ENCODE measurements at places on chromosomes 2 and 18. TPM values are rescaled to one million over a fixed set of nuclear protein-coding genes. Genes with fewer than 3 reads are reported as not detected.

DNA sequence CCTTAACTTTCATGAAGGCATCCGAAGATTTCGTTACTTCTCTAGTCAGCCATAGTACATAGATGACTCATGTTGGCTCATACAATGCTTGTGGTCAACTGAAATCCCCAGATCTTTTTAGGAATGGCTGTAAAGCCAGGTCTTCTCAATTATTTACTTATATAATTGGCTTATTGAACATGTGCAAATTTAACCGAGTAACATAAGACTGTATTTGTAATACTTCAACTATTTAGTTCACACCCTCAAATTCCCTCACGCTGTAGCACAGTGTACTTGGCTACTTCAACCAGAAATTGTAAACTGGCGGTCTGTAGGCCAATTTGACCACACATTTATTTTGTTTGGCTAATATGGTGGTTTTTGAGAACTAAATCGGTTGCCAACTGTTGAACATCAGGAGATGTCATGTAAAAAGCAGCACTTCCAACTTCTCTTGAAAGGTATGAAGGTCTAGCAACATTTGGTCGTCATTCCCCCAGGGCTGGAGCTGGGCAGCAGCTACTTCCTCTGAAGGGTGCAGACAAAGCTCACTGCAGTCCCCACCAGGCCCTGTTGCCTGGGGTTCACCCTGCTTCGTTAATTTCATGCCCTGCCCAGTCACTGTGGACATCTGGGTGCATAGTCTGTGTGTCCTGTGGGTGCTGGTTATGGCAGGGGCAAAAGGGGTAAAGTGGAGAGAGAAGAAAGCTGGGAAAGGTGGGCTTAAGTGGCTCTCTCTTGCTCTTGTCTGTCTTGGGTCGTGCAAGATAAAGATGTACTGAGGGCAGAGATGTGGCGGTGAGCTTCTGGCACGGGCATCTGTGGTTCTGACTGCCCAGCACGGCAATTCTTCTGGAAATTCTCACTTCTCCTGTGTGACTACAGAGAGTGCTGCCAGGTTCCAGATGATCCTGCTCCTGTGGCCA, 3.2 kb upstream of the SH3RF3 start:
- DNase-seq: no peak

DNA sequence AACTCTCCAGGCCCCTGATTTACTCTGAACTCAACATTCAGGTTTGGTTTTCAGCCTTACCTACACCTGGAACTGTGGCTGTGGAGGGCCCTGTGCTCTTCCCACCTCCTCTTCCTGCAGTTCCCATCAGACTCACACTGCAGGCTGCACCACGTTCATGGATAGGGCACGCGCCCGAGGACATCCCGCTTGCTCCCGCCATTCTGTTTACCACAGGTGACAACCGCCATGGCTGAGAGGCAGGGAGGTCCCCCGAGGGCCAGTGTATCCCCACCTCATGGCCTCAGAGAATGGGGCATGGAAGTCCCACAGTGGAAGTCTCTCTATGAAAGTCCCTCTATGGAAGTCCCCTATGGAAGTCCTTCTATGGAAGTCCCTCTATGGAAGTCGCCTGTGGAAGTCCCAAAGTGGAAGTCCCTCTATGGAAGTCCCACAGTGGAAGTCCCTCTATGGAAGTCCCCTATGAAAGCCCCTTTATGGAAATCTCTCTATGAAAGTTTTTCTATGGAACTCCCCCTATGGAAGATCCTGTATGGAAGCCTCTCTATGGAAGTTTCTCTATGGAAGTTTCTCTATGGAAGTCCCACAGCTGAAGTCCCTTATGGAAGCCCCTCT, 358.4 kb upstream of the SALL3 start:
- peak; percentile 62 for DNase-seq

DNA sequence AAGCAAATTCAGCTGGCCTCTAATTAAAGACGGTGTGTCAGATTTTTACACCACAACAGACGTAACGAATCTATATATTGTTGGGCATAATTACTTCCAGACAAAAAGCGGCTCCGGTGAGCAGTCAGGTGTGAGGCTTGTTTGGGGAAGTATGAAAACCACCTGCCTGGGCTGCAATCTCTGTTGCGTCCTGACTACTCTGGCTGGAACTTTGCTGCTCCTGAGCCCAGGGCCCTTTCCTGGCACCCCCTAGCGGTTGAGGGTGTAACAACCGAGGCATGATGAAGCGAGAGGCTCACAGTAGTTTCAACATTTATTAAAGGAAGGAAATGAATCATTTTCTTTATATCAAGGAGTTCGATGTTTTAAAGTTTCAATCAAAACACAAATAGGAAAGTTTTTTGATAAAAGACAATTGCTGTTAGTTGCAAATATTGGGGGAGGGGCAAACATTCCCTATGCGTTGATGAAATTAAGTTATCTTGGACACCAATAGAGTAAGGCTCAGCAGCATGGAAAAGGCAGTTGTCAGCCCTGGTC, 10.6 kb upstream of the ITGB6 start:
- no peak for DNase-seq

- no peak for DNase-seq
Observed at GRCh38 chr2:144358979-144359541, 160.9 kb downstream of the ZEB2 start.

The INHBB gene
- 0.90 TPM for total RNA-seq

The TNS1 gene
- total RNA-seq: 249 TPM

DNA sequence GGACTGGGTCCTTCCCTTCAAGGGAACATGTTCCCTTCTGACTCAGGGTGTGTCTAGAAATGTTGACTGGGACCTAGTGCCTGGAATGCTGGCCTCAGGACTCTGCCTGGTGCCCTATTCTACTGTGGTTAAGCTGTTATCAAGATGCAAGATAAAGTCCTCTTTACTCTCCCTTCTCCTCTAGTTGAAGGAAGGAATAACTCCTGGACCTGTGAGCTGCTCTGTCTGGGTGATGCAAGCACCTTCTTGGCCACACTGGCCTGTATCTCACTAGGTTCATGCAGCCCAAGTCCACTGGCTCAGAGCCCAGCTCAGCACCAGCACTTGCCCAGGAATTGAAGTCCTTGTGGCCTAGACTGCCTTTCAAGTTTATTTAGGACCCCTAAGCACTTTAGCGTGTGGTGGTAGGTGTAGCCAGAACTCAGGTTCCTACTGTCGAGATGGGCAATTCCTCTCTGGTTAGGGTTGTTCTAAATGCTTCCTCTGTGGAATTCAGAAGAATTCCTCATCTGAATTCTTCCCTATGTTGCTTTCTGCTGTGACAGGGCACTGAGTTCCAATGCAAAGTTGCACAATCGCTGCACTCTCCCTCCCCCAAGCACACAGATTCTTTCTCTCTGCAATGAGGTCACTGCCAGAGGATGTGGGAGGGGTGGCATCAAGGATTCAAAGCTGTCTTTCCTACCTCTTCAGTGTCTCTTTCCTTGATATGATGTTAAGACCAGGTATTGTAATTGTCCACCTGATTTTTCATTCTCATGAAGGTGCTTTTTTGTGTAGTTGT, 54.7 kb downstream of the VWC2L start:
- no peak for DNase-seq

DNA sequence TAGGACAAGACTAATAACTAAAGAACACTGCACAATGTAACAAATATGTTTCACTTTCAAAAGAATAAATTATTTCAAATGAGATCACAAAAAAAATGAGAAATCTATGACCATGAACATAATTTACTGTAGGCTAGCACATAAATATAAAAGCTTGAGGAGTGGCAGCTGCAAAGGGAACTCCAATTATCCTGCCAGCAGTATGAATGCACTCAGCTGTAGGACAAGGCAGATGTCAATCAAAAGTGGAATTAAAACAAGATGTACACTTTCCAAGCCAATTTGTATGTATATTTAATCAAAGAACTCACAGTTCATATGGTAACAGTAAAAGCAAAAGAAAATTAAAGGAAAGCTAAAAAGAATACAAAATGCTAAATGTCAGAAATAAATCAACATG, 76.6 kb upstream of the NCKAP5 start:
- DNase-seq: no peak
